ENCODE measurements at places on chromosomes 7 and 10.

DNA sequence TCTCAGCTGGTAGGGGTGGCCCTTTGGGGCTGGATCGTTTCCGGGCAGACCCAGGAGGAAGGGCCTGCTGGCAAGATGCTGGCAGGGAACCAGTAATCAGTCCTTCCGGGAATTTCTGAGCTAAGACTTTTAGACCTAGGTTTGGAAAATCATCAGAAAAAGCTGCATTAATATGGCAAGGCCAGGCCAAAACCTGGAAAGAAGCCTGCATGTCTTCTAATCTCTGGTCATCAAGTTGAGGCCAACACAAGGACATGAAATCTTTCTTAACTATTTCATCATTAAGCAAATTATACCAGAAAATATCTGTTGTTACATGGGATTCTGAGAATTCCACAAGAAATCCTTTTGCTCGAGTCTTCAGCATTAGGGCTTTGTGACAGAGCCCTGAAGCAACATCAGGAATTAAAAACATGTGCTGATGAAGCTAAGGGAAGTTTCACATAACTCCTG is 19.9 kb downstream of the CPA1 start:
- DNase-seq: no peak

DNA sequence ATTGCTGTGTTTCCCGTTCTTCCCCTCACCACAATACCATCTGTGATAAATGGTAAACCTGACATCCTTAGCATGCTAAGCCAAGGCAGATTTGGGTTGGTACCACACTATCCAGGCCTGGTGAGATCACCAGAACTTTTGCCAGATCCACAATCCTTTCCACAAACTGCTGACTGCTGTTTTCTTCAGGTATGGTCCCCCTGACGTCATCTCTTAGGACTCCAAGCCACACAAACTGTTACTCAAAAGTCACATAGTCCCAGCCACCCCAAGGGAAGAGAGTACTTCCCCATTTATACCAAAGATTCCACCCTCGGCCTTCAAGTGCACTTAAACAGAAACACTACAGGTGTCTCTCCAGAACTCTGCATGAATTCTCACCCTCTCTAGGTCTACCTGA is 34.8 kb downstream of the SLC25A13 start:
- no peak for DNase-seq

- no peak for DNase-seq
Measured at GRCh38 chr10:7703140-7703539, at the start of gene ITIH2. Gene ITIH2 (plus strand): TSS chr10:7703316. CDS start chr10:7703435, 119 bp downstream.

DNA sequence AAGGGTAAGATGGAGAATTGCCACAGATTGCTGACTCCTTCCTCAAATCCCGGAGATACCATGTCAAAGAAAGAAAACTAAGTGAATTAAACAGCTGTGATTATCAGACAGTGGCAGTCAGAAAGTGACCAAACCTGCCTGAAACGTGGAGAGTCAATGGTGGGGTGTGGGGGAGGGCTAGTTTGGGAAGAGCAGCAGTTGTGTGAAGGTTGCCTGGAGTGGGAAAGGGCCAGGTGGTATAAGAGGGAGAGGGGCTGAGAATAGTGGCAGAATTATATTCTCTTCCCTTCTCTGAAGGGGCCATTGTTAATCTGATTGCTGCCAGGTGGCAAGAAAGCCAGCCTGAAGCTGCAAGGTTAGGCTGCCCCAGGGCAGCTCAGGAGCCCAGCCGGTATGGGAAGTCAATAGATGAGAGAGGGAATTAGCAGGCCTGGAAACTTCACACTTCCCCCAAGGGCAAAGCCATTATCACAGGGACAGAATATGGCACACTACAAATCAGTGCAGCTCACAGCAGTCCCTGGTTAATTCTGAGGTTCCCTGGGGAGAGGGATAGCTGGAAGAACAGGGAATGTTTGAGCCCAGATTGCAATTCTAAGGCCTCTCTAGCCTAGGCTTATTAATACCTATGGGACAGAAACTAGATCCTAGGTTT is 83.9 kb upstream of the ITGB1 start:
- no peak for DNase-seq

DNA sequence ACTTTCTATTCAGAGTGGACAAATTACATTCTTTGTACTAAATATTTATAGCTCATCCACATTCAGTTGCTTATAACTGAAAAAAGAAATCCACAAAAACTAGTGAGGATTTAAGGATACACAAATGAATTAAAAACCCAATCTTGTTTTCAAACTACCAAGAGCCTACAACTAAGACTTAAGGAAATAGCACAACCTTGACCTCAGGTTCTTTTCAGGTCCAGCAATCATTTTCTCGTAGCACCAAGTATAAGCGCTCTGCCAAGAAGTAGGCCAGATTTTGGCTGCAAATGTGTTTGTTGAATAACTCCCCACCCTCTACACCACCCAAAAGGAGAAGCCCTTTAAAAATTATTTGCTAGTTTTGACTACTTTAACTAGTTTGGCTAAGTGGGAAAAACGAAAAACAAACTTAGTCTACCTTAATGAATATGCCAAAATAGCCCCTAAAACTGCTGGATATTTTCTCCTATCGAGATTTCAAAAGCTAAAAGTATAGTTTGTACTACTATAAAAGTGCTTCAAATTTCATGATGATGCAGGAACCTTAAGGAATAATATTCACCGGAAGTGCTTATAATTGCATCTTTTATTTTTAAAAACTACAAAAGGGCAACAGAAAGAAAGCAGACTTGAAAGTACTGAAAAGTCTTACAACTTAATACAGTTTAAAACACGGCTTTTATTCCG is 2.7 kb upstream of the KMT2E start:
- no peak for DNase-seq

DNA sequence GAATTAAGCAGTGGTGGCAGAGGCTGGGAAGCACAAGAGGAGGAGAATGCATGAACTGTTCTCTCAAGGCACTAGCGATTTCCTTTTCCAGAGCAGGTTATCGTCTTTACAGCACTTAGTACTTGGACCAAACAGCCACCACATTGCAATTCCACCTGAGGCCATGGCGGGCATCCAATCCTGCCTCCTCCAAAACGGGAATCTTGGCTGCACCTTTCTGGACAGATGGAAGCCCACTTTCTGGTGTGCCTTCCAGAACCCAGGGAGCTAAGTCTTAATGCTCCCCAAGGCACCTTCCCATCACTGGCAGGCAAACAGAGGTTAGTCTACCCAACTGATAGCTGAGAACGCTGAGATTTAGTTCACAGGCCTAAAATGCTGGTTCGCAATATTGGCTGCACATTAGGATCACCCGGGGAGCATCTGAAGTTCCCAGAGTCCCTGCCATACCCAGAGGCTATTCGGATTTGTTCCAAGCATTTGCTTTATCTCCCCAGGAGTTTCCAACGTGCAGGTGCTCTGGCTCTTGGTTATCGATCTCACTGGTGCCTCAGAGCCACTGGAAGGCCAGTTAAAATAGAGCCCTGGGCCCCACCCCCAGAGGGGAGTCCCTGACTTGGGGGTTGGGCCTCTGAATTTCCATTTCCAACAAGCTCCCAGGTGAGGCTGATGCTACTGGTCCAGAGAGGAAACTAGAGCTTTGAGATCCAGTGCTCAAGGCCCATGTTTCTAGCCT is 62.2 kb downstream of the KCNMA1 start:
- DNase-seq: no peak

- DNase-seq: no peak
Measured at GRCh38 chr10:123117644-123118417, 17.9 kb upstream of the HMX3 start.

DNA sequence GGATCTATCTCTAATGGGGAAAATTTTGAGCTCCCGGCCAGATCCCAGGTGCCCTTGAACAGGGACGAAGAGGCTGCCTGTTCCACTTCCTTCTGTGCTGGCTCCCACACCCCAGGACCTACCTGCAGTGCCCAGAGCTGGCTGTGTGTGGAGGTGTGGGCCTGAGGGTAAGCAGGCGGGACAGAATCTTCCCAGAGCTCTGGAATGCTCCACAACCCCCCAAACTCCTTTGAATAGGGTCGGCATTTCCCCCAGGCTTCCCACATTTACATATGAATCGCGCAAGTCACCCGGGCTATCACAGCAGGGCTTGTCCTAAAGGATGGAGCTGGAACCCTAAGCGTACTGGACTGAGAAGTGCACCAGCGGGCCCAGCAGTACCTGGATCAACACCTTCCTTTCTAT is 95.9 kb downstream of the DNMBP start:
- DNase-seq: peak; percentile 51

DNA sequence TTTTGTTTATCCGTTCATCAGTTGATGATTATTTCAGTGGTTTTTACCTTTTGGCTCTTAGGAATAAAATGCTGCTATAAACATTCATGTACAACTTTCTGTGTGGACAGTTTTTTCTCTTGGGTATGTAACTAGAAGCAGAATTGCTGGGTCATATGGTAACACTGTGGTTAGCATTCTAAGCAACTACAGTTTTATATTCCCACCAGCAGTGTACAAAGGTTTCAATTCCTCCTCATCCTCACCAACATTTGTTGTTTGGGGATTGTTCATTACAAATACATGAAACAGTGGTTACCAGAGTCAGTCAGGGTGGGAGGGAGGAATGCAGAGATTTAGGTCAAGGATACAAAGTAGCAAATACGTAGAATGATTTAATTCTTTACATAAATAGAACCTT is 97.0 kb downstream of the NPSR1 start:
- DNase-seq: no peak

GRCh38 chr7:99644431-99644830 is 27.7 kb downstream of the ZSCAN25 start:
- DNase-seq: no peak

DNA sequence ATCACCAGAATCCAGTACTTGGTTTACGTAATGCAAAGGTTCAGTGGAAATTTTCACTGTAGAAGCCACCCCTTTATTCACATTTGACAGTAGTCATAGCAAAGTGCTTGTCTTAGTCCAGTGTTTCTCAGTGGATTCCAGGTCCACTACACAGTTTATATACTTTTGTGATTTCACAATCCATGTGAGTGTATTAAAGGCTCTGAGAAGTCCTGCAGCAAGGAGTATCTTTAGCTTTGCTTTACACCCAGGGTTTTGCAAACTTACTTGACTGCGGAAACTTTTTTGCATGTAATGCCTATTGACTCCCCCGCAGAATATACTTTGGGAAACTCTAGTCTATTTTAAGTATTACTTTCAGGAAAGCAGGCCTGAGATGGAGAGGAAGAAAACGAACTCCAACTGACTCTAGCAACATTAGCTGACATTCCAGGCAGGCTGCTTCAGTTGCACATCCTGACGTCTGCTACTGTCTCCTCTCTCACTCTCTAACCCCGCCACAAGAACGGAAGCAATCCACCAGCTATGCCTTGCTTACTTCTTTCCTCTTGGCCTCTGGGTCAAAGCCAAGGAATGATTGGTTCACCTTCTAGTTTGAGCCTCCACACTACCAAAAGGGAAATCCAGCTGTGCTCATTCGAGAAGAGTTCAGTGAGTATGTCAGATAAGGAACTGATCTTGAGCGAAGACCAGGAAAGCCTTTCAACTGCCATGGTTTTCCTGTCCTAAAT is 6.2 kb downstream of the PLXNA4 start:
- no peak for DNase-seq

DNA sequence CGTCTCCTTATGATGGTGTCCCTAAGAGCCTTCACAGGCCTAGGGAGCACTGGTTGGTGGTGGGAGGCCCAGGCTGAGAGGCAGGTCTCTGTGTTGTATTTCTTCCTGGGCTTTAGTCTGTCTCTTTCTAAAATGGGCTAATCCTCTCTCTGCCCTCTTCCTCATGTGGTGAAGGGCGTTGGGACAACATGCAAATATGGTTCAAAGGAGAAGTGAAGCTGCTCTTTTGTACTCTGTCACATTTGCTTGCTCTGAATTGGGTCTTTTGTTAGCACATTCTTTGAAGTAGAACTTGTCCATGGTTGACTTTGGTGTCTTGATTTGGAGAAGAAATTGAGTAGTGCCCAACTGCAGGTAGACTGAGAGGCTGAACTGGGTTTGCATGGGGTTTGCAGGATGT is 814 bp downstream of the HK1 start:
- no peak for DNase-seq

DNA sequence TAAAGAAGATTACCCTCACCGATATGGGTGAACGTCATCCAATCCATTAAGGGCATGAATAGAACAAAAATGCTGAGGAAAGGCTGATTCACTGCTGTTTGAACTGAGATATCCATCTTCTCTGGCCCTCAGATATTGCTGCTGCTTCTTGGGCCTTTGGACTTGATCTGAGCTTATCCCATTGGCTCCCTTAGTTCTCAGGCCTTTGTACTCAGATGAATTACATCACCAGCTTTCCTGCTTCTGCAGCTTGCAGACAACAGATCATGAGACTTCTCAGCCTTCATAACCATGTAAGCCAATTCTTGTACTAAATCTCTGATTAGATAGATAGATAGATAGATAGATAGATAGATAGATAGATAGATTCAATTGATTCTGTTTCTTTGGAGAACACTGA is 40.2 kb downstream of the CYCS start:
- DNase-seq: no peak

- DNase-seq: no peak
Measured at GRCh38 chr7:140521421-140521820, 42.1 kb upstream of the MKRN1 start.

GRCh38 chr10:4028027-4028471 is 243.0 kb upstream of the KLF6 start:
- DNase-seq: no peak

GRCh38 chr7:83415840-83416239 is 233.1 kb downstream of the SEMA3E start:
- no peak for DNase-seq

DNA sequence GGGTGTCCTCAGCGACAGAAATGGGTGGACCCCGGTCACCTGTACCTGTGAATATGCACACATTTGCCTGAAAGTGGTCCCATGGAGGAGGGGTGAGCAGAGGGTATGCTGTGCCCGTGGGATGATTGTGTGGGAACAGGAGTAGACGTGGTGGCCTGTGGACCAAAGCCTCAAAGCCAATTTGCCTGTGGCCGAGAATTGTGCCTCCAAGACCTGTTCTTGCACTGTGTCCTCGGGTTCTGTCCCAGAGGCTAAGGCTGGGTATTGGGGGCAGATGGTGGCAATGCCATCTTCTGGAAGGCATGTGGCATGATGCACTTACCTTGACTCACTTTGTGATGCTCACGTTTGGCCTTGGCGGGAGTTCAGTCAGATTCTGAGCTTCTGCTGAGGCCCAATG is 351.0 kb downstream of the TCERG1L start:
- no peak for DNase-seq
